ENCODE measurements at places on chromosomes 2 and 18.

GRCh38 chr2:201777043-201777442 lies 3.7 kb downstream of the ALS2 start:
- DNase-seq, result no peak

- no peak for DNase-seq
Observed at GRCh38 chr18:37251679-37252078, 313.9 kb downstream of the CELF4 start.

DNA sequence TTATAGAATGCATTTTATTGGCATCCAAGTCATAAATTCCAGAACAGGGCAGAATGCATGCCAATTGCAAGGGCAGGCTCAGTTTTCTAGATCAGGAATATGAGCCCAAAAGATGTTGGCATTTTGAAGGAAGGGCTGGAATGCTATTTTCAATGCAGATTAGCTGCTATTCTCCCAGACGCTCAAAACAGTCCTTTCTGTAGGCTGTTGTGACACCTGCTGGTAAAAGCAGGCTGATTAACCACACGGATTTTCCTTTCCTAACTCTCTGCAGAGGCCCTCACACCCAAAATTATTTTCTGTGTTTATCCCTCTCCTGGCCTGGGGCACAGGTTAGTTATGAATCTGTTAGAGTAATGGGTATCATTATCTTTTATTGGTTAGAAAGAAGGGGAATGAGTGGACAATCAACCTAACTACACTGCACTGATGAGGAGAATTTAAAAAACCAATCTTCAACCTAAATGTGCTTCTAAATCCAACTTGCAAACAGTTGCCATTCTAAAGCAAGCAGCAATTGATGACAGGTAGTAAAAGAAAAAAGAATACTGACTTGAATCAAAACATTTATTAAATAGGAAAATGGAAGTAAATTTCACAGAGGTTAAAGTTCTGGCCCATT lies 94.0 kb downstream of the PLA2R1 start:
- no peak for DNase-seq

GRCh38 chr18:67476585-67476984 lies 39.9 kb downstream of the DSEL start:
- no peak for DNase-seq

- no peak for DNase-seq
Observed at GRCh38 chr2:85405201-85406059, 4.7 kb downstream of the CAPG start.

GRCh38 chr2:129366263-129366662 lies 613.2 kb upstream of the RAB6C start:
- DNase-seq, result no peak

- DNase-seq, result no peak
Observed at GRCh38 chr2:77156599-77156998, 365.6 kb downstream of the LRRTM4 start.

DNA sequence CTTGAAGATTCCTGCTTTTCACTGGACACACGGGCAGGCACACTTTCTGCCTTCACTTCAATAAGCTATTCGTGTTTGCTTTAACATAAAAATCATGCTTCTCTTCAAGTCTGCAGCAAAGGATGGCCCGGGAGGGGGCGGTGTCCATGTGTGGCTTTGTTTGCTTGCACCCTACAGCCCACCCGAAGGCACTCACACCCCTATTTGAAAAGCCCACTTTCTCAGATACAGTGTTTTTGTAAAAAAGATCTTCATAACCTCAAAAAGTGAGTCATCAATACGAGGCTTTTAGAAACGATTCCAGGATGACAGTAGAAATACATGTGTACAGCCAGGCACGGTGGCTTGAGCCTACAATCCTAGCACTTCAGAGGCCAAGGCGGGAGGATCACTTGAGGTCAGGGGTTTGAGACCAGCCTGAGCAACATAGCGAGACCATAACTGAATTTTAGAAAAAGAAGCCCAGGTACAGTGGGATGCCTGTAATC lies 36.5 kb upstream of the HPCAL1 start:
- DNase-seq, result no peak

- no peak for DNase-seq
Observed at GRCh38 chr18:59029663-59030429, 109.8 kb upstream of the SEC11C start.

GRCh38 chr2:190069936-190070696 lies 7.6 kb upstream of the MSTN start:
- no peak for DNase-seq

DNA sequence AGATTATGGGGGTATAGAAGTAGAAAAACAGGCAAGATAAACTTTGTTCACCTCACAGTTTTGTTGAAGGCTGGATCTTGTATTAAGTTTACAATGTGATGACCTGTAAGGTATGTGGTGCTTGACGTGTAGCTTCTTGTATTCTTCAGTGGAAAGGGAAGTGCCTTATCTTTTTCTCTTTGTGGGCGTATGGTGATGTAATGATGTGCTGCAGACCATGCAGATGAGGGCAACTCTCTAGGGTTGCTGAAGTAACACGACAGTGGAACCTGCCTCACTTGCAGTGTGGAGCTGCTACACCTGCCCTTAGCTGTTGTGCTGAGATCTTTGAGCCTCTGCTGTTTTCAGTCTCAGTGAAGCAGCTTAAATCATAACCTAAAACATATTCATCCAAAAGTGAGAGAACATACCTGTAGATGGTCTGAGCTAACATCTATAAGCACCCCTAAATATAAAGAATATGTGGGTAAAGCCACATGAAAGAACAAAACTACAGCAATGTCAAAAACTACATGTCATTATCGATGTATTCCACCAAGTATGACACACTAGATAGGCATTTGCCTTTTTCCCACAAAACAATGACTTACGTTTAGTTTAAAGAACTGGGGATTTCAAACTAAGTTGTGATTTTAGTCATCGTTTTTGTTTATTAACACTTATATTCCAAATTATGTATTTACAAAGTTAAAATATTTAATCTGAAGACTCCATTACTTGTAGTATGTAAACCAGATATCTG lies 1144.1 kb downstream of the CNTNAP5 start:
- no peak for DNase-seq

- no peak for DNase-seq
Observed at GRCh38 chr2:67790622-67791021, 272.2 kb downstream of the C1D start.

DNA sequence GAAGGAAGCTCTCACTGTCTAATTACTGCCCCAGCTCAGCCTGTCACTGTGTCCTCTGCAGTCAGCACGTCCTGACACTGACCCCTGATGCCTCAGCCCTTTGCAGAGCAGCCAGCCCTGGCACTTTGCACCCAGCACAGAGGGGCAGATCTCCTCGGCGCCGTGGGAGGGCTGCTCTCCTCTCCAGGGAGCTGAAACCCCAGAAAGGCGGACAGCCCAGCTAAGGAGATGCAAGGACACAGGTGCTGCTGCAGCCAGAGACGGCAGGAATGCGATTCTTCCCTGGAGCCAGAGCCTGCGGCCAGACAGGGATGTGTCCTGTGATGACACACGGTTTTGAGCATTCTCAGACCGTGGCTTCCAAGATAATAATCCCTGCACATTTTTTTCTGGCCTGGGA lies 34.5 kb upstream of the SIX3 start:
- DNase-seq, result no peak

- DNase-seq, result no peak
Observed at GRCh38 chr2:127437781-127438726, 19.8 kb downstream of the PROC start.

DNA sequence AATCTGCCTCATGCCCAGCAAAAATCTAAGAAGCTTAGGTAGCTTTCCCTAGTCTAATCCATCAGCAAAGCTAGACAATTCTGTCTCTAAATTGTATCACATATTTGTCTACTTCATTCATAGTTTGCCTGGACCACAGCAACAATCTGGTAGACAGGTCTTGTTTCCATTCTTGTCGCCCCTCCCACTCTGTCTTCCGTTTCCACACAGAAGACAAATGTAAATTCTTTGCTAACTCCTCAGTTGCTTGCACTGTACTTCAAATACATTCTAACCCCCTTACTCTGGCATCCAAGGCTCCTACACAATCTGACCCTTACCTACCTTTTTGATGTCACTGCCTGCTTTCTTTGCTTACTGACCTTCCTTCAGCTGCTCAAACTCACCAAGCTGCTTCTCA lies 40.1 kb downstream of the THUMPD2 start:
- DNase-seq, result no peak

DNA sequence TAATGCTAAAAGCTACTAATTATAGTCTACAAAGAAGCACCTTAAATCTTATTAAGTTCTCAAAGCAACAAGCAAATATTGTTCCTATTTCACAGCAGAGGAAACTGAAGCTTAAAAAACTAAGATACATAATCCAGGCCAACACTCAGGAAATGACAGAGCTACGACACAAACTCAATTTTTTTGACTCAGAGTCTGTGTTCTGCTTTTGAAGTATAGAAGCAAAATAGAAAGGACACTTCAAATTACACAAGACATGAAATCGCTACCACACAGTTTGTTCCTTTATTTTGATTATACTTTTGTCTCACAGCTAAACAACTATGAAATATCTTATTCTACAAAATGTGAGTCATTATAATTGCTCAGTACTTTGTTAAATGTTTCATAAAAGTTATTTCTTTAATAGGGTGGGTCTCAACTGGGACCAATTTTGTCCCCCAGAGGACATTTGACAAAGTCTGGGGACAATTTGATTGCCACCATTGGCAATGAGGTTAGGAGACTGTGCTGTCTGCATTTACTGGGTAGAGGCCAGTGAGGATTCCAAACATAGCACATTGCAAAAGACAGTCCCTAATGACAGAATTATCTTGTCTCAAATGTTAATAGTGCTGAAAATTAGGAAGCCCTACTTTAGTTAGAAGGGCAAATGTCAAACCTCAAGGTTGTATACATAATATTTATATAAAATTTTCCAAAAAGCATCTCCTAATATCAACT lies 101.5 kb upstream of the GRB14 start:
- no peak for DNase-seq

GRCh38 chr18:9081940-9082339 lies 20.6 kb upstream of the NDUFV2 start:
- DNase-seq, result no peak

DNA sequence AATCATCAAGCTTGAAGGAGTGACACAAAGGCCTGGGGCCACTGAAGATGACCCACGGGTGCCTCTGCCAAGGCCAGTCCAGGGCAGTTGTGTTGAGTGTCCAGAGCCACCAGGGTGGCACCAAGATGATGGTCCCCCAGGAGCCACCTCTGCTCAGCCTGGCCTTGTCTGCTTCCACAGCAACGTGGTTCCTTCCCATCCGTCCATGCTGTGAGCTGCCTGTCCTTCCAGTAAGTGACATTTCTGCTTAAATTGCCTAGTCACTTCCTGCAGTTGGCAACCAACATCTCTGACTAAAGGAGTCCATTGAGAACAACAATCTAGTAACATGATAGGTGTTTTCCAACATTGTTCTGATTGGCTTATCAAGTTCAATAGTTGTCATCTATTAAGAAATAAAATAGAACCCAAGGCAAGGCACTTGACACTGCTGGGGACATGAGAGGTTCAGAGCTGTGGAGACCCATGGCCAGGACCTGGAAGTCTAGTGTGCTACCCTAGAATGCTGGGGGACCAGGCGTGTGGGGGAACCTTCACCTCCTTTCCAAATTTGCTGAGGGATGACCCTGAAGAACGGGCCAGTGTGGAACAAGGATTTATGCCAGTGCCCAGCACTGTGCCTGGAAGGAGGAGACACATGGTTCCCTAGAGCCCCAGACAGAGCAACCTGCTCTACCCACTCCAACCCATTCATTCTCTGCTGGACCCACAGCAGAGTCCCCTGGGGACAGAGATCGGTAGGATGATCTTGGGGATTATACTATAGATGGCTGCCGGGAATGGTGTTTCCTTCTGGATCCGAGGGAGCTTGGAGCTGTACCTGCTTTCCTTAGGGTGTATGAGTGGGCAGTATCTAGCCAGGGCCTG lies 98.9 kb upstream of the EPC2 start:
- no peak for DNase-seq

DNA sequence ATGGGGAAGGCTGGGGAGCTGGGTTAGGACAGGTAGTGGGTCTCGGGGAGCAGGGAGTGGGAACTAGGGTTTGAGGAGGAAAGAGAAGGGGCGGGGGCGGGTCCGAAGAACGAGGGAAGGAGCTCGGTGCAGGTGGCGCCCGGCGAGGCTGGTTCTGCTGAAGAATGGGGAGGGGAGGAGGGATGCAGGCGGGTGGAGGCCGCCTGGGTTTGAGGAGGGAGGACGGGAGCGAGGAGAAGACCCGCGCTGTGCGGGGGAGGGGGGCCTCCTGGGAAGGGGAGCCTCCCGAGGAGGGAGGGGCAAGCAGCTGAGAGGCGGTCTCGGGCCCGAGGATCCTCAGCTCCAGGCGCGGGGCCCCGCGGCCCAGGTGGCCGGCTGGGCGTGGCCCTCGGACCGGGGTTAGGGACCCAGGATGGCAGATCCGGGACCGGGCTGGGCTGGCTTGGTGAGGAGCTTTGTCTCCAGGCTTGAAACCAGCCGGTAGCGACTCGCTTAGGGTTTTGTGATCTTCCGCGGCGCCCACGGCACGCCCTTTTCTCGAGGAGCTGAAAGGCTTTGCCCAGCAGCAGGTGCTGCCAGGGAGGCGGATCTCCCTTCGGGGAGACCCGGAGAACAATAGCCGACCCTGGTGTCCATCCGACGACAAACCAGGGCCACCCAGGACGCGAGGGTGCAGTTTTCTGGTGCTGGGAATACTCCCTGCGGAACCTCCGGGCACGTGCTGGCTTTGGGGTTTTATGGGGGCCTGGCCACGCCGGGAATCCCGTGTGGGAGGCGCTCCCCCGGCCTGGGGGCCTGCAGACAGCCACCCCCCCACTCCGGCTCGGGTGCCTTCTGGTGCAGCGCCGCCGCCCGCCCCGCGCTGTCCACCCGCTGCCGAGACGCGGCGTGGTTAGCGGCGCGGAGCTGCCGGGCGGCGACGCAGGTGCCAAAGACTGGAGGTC lies 1.4 kb downstream of the DPYSL5 start:
- DNase-seq, result no peak

DNA sequence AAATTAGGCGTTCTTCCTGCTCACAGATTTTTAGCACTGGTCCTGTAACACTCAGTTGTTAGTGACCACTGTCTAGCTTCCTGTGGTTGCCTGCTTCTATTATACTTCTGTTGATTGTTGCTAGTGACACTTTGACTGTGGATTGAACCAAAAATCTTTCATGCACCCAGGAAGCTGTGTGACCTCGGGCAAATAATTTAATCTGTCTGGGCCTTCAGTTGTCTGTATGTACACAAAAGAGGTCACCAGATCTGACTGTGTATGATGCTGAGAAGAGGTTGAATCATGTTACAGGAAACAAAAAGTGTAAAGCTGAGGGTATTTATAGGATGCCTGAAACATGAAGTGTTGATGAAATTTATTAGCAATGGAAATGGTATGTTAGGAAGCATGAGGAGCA lies 12.7 kb downstream of the ICOS start:
- DNase-seq, result no peak

- DNase-seq, result no peak
Observed at GRCh38 chr18:79899609-79900445, 51.6 kb downstream of the SLC66A2 start.

DNA sequence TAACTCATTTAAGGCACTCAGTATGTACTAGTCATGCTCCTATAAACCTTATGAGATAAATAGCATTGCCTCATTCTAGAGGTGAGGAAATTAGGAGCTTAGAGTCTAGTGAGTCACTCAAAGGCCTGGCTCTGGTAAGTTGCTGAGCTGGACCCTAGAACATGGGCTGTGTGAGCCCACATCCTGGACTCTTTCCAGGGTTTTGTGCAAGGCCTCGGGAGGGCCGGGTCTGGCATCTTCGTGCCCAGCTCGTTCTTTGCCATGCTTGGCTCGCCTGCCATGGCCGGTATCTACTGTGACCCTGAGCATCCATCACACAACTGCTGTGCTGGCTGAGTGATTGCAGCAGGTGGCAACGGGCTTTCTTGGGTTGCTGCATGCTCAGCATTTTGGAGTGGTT lies 168.0 kb downstream of the LPIN1 start:
- DNase-seq, result no peak

GRCh38 chr2:203994735-203995134 lies 58.2 kb downstream of the ICOS start:
- no peak for DNase-seq
